ENCODE measurements at places on chromosomes 13 and 19.

- DNase-seq: no peak
Measured at GRCh38 chr13:24737042-24737441, 26.9 kb upstream of the RNF17 start.

DNA sequence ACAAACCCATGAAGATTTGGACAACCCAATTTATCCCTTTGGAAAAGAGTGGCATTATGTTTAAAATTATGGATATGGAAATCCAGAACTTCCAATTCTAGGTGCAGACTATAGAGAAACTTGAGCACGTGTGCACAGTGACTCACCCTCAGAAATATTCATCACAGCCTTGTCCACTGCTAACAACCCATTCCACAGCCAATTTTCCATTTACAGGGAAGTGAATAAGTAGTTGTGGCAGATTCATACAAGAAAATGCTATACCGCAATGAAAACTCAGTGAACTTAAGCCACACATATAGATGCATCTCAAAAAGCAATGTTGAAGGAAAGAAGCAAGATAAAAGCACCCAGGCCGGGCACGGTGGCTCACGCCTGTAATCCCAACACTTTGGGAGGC, 133.3 kb downstream of the USP12 start:
- peak; percentile 81 for DNase-seq

GRCh38 chr19:14091081-14091812, 696 bp upstream of the SAMD1 start:
- peak; percentile 63 for DNase-seq

GRCh38 chr13:25286308-25286968, 850 bp downstream of the MTMR6 start:
- peak; percentile 63 for DNase-seq

- no peak for DNase-seq
Measured at GRCh38 chr13:78024996-78025395, 106.4 kb upstream of the EDNRB start.

- DNase-seq: peak; percentile 37
Measured at GRCh38 chr19:4390567-4391305, 9.6 kb downstream of the SH3GL1 start.

DNA sequence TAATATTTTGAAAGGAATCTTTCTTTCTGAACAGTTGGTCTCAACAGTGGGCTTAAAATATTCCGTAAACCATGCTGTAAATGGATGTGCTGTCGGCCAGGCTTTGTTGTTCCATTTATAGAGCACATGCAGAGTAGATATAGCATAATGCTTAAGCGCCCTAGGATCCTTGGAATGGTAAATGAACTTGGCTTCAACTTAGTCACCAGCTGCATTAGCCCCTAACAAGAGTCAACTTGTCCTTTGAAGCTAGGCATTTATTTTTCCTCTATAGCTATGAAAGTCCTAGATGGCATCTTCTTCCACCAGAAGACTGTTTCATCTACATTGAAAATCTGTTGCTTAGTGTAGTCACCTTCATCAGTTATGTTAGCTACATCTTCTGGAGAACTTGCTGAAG, 47.6 kb downstream of the SACS start:
- DNase-seq: no peak

GRCh38 chr13:40145139-40145538, 489.7 kb downstream of the COG6 start:
- no peak for DNase-seq

- no peak for DNase-seq
Measured at GRCh38 chr13:21291840-21292239, 115.4 kb downstream of the MRPL57 start.

DNA sequence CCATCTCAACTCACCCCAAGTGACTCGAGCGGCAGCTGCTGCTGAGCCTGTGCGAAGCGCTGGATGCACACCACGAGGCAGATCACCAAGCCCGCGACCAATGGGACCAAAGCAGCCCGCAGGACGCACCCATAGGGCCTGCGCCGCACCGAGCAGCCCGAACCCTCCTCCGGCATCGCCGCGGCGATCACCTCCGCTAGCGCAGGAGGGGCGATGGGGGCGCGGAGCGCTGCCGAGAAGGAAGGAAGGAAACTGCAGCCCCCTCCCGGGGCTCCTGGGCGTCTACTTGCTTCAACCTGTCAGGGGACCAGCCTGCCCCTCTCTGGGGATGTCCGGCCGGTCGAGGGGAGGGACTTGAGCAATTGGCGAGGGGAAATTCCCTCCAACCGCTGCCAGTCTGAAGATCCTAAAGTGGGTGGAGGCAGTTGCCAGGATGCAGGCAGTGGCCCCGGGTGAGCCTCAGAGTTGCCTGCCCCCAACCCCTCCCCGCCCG, at the start of gene CD70:
Gene CD70 (minus strand): TSS at position 324 of the 493 bp plus-strand sequence. CDS start 148 bp downstream, at position 176.
- DNase-seq: no peak

DNA sequence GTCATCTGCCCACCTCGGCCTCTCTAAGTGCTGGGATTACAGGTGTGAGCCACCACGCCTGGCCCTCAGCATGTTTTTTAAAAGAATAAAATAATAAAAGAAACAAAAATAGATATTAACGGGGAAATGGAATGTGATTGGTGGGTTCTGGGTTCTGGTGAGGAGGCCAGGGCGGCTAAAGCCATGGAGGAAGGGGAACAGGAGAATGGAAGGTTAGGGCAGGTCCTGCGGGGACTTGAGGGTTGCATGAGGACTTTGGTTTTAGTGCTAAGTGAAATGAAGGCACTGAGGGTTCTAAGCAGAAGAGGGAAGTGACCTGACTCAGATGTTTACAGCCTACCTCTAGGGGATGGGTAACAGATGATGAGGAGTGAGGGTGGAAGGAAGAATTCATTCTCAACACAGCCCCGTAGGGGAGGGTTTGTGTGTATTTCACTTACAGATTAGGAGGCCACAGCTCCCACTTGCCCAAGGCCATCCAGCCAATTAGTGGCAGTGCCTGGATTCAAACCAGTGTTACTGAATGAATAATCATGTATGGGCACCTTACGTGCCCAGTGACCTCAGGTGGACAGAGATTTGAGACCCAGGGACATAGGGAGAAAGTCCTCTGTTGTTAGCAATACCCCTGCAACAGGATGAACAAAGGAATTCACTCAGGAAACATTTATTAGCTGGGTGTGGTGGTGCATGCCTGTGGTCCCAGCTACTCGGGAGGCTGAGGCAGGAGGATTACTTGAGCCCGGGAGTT, 6.7 kb upstream of the MRPL4 start:
- no peak for DNase-seq

DNA sequence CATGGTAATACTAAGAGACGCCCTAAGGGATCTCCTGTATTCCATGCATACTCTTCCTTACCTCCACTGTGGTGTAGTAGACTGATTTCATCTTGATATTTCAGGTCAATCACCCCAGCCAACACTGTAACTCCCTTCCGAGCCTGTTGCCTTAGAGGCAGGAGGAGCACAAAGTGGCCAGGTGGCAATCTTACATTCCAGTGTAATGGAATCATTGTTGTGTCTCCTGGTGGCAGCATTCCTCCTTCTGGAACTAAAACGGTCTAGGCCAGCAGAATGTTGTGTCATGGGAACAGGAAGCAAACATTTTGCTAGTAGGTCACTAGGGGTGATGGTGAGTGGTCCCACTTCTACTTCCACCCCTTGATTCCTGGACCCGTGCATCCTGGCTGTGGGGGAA, 405.7 kb upstream of the SLC10A2 start:
- no peak for DNase-seq

DNA sequence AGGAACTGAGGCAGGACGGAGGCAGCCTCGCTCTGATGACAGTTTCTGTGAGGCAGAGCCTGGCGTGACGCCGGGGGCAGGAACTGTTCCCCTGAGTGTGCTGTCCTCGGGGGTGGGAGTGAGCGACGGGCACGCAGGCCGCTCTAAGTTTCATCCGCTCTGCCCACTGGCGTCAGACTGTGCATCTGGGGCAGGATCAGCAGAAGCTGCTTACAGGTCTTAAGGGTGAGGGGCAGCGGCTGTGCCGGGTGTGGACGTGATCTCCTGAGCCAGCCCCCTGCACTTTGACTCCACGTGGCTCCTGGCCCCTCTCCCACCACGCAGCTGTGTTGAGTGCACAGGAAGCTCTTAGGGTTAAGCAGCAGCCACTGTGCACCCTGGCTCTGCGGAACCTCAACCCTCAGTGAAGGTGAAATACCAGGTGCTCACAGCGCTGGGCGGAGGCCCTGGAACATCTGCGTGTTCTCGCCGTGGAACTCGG, 1.5 kb downstream of the GRK1 start:
- DNase-seq: no peak

DNA sequence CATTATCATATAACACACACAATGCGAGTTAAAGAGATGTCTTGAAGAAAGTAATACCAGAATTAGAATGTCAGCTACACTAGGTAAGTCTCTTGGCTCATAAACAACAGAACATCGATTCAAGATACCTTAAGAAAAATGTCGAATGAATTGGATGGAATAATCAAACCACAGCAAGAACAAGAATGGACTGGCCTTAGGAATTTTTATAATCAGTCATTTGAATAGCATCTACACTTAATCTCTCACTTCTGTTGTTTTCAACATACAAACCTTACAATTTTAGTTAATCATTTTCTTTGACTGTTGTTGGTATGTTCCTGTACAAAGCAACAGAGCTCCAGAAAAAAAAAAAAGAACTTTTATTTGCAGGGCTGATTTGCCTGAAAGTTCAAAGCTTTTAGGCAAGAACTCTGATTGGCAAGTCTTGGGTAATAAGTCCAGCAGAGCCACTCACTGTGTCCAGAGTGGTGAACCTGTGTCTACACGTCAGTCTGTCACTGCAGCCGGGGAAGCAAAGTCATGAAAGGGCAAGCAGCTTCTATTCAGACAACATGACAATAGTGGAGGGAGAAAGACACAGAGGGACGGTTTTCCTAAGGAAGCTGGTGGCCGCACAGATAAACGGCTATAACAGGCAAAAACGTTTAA, 1026.1 kb upstream of the MIR17HG start:
- DNase-seq: no peak

DNA sequence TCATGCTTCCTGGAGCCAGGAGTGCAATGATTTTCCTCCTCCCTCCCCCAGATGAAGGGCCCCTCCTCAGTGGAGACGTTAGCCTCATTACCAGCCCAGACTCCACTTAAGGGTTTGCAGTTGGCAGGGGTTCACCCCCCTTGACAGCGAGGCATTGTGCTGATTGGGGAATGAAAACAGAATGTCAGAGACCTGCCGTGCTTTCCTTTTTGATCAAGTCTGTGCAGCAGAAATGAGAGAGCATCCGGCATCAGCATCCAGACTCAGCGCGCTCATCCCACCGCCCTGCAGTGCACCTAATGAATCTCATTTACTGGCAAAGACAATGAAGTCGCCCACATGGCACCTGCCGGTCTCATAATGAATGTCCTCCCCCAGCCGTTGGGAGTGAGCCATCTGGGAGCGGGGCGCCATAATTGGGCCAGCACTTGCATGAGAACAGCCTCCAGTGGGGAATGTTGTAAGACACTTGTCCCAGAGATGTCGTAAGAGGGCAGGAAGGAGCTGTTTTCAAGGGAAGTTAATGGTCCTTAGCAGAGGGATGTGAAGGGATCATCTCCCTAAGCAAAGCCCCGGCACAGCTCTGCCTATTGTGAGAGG, 98.3 kb upstream of the UQCRFS1 start:
- no peak for DNase-seq

GRCh38 chr19:17074634-17075034, 618 bp downstream of the HAUS8 start:
- DNase-seq: no peak

DNA sequence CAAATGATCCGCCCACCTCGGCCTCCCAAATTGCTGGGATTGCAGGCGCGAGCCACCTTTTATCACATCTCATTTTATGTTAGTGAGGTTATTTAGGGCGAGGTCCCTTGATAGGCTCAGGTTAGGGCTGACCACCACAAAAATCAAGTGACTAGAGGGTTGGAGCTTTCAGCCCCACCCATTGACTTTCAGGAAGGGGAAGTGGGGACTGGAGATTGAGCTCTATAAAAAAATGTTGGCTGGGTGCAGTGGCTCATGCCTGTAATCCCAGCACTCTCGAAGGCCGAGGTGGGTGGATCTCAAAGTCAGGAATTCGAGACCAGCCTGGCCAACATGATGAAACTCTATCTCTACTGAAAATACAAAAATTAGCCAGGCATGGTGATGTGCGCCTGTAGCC, 20.1 kb downstream of the FPR3 start:
- no peak for DNase-seq

DNA sequence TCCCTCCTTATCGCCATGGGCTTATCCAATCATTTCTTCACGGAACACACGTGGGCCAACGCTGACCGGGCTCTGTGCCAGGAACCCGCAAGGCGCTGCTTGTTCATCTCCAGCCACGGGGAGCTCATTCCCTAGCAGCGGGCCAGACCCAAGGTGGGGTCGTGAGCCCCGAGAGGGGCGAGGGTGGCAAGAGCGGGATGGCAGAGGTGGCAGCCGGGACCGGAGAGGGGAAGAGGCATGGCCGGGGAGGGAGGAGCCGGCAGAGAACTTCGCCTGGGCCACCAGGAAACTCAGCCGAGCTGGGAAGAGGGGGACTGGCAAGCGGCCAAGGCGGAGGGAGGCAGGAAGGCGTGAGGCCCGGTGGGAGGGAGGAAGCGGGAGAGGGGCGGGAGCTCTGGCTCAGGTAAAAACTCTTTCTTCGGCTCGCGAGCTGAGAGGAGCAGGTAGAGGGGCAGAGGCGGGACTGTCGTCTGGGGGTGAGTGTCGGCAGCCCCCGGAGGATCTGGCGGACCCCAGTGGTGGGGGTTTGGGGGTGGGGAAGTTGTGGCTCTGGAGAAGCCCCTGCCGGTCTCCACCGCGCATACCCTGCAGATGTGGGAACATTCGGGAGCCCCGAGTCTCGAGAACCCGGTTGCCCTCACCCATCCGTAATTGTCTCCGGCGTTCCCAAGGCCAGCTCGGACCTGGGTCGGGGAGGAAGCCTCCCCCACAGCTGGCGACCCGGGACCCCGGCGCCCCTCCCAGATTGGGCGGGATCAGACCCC, at the start of gene B3GNT3:
Gene B3GNT3 (plus strand): TSS at position 408 of the 764 bp plus-strand sequence. CDS start 12,670 bp downstream, outside the sequence.
- DNase-seq: peak; percentile 29

- DNase-seq: peak; percentile 94
Measured at GRCh38 chr13:37192956-37193355, 87.5 kb upstream of the CSNK1A1L start.

DNA sequence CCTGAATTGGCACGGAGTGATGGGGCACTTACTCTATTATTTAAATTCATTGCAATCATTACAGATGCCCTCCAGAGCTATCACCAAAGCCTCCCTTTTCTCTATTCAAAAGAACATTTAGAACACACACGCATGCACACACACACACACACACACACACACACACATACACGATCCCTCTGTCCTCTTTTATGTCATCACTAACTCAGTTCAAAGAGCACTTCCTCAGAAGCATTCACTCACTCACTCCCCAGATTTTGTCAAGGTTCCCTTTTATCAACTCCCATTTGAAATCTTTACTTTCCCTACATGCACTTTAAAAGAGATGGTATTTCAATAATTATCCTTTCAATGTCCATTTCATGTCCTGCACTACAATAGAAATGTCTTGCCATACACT, 22.4 kb upstream of the IGFL4 start:
- DNase-seq: no peak

Data from fibroblast of skin of back (primary cell).